ENCODE measurements at places on chromosomes 2 and 18.

DNA sequence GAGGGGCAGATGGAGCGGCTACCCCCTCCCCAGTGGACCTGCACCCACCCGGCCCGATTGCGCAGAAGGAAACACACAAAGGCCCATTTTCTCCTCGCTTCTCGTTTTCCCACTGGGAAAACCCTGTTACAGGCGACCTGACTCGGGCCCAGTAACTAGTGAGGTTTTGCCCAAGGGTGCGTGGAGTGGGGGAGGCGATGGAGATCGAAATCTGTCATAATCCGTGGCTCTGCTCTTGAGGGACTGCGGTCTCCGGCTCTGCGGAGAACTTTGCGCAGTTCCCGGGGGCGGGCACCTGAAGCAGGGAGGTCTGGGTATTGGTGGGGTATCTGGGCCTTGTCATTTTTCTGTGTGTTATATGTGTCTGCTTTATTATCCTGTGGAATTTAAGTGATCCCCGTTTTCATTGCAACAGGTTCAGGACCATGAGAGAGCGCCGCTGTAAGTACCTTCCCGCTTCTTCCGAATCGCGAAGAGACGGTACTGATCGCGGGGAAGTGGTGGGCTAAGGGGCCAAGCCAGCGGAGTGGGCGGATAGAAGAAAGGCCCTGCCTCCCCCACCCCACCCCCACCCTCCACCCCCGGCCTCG is 4.0 kb upstream of the HOXD4 start:
- no peak for DNase-seq

DNA sequence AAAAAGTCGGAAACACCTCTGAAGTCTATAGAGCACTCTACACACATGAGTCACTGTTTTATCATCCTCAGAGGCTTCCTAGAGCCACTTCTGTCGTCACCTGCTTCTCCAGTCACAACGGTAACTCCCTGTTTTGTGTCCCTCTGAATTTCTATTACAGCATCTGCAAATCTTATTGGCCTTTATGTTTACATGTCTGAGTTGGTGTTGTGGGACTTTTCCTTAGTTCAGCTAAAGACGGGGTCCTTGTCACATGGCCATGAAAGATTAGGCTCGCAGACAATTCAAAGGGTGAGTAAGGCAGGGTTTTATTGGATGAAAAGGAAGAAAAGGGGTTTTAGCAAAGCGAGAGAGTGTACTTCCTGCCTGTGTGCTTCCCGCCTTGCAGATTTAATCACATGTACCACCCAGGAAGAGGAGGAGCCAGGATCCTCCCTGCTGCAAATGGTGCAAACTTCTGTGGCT is 185.6 kb downstream of the LPIN1 start:
- no peak for DNase-seq

DNA sequence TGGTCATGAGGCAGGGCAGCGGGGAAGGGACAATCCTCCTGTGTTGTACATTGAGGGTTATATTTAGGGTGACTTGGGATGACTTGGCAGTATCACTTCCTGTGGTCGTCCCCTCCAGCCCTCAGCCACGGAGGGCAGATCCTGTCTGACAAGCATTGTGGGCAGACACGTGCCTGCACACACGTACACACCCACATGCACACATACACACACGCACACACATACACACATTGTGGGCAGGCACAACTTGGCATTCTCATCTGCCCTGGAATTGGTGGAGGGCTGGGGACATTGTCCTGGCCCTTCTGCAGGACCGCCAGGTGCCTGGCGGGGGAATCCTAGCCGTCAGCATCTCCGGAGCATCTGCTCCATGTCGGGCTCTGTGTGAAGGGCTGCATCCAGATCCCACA is 47.6 kb downstream of the ODC1 start:
- DNase-seq = no peak

- DNase-seq = no peak
Observed at GRCh38 chr2:3670376-3670775, 12.4 kb downstream of the ALLC start.

DNA sequence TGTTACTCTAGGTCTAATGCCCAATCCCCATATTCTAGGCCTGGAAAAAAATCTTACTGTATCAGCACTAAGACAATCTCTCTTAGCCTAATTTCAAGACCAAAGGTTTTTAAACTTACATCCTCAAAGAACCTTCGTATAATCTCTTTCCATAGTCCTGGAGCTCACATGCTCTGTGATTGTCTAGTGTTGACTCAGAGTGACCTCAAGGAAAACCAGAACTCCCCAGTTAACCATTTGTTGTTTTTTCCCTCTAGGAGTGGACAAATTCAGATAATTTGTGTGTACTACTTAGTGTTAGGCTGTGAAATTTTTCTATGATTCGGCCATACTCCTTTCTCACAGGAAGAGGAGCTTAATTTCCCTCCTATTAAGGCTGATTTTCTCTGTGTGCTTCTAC is 536.1 kb downstream of the SLC4A3 start:
- peak; percentile 39 for DNase-seq

DNA sequence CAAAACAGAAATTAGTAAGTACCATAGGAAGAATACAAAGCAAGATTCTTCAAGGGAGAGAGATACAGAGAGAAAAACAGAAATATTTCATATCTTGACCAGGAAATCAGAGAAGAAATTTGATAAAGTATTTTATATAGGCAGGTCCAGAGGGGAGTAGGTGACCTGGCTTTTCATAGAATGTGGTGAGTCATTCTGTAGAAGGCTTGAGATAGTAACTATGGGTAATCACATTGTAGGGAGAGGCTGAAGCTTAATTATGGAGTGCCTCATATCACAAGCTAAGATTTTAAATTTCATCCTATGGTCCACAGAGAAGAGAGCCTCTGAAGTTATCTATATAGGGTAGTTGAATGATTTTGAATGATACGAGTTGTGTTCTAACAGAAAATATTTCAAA is 195.0 kb upstream of the CYRIA start:
- DNase-seq = no peak

DNA sequence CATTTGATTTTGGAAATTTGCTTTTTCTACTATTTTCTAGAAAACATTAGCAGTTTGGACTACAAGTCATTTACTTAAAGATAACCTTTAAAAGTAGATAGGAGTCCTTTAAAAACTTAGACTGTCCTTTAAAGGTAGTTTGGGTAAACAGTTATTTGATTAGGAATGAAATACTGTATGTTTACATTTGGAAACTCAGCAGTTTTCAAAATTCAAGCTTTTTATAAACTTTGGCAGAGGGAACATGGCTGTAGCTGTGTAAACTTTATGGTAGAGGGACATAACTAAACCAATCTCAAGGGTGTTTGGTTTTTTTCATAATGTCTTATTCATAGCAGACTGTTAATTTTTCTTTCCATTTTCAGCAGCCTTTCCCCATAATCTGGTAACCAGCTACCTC is 90.7 kb downstream of the SMCHD1 start:
- DNase-seq = no peak

GRCh38 chr18:11392292-11392691 is 217.1 kb upstream of the SLC35G4 start:
- no peak for DNase-seq

DNA sequence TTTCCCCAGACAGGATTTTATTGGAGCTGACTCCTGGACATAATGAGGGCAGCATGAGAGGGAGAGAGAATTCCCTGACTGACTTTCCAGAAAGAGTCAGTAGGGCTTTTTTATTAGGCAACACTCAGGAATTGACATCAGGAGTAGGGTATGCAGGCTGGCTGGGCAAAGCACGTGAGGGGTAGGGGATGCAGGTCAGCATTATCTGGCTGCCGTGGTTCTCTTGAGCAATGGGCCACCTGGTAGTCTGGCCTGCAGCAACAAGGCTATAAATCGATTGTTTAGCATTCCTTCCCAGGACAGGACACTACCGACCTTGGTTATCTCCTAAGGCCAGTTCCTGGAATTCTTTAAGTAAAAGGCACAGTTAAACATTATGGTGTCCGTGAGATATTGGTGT is 160.8 kb upstream of the AGAP1 start:
- DNase-seq = no peak

DNA sequence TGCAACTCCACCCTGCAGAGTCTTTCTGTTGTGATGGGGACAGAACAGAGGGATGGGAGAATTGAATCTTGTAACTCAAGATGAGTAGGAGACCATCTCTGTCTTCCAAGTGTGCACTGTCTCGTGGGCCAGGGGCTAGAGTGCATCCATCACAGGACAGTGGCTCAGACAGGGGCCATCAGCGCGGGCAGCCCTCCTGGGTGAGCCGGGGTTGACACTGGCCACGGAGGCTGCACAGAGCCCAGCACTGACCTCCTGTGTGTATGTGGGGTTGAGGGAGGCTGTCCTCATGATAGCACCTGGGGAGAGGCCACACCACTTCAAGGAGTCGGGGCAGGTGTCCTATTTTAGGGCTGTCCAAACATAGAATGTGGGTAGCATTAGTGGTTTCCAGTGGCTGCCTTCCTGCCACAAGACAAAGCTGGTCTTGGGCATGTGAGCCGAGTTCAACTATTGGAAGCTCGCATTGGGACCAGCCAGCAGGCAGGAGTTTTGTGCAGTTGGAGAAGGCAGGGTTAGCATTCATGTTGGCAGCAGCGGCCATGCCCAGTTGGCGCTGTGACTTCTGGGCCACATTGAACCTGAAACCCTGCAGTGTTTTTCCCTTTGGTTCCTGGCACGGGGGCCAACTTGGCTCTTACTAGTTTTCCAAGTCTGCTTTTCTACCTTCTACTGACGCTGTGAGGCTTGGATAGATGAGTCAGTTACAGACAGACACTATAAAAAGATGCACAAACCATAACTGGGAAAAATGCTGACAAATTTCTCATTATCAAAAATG is 45.3 kb downstream of the ACOXL start:
- no peak for DNase-seq

DNA sequence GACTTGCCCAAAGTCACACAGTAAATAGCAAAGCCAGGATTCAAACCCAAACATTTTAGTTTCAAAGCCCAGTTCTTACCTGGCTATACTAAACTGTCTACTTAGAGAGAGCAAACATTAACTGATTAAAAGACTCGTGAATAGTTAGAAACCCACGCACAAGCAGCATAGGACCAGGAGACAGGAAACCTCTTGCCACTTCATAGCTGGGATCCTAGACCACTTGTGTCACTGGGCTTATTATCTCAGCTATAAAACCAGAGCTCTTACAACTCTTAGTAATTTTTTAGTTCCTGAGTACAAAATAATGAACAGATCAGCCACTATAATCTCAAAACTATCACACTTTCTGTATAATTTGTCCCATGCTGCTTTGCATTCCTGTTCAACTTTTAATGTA is 2.4 kb upstream of the AAK1 start:
- no peak for DNase-seq

DNA sequence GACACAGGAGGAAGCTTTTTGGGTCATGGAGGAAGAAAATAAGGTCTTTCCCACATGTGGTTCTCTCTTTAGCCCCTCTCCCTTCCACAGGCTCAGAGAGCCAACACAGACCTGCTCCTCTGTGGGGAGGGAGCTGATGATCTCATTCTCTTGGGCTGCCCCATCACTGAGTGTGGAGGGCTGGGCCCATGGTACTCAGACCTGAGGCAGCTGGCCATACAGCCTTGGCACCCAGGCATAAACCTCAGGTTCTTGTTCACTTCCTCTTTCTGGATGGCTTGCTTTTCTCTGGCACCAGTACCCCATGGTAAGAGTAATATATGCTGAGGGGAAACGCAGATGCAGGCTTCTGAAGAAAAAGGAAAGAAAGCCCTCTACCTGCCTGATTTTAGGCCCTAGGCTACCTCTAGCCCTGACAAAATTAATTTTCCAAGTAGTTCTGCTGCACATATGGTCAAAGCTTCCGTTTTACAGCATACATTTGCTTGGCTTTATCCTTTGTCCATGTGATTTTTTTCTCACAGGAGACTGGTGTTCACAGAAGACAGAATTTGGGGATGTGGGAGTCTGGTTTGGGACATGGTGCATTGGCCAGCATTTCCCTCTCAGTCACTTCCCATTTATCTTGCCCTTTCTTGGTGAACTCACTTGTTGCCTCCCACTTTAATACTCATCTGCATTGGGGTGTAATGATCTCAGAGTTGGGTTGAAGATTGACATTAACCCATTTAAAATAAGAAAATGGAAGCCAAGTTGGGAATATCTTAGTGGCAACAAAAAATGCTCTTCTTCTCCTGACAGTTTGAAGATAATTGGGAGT is 11.1 kb downstream of the DHRS9 start:
- peak; percentile 53 for DNase-seq

GRCh38 chr2:237459741-237460174 is 27.3 kb upstream of the MLPH start:
- peak; percentile 92 for DNase-seq

DNA sequence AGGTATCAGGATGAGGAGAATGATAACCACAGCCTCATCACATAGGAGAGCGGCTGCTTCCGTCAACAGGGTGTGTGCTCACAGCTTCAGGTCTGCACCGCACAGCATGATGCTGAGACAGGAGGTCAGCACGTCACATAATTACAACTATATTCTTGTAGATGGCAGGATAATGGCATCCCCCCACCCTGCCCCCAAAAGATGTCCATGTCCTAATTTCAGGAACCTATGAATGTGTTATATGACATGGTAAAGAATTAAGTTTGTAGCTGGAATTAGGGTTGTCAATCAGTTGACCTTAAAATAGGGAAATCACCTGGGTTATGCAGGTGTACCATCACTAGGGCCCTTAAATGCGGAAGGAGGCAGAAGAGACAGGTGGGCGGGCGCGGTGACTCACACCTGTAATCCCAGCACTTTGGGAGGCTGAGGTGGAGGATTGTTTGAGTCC is 73.9 kb downstream of the ARL4C start:
- DNase-seq = no peak

GRCh38 chr2:61255580-61256437 is 93.8 kb downstream of the C2orf74 start:
- peak; percentile 88 for DNase-seq

DNA sequence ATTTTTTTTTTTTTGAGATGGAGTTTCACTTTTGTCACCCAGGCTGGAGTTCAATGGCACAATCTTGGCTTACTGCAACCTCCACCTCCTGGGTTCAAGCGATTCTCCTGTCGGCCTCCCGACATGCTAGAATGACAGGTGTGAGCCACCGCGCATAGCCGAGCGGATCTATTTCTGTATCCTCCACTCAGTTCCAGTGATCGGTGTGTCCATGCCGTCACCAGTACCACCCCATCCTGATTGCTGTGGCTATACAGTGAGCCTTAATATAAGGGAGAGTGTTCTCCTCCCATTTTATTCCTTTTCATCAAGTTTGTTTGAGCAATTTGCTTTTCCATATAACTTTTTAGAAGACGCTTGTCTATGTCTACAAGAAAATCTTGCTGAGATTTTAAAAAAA is 35.2 kb downstream of the RFX8 start:
- DNase-seq = no peak

- no peak for DNase-seq
Observed at GRCh38 chr2:230982528-230982927, 13.4 kb upstream of the SPATA3 start.

DNA sequence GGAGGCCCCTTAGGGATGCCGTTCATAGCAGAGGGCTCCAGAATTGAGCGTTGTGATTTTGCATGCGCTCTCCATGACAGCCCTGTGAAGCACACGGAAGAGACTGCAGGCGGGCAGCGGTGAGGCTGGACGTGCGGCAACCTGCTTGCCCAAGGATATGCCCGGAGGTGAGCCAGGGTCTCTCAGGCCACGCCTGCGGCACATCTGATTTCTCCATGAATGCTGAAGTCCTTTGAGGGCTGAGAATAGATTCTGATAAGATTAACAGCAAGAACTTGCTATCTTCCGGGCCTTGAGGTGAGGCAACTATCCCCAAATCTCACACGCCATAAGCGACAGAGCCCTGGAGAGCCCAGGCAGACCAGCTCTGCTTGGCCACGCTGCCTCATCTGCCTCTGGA is 55.6 kb upstream of the LAMA1 start:
- DNase-seq = no peak

Data from mammary epithelial cell (primary cell).